ENCODE measurements at places on chromosomes 7 and 10.

- no peak for DNase-seq
Measured at GRCh38 chr10:4617589-4617988, 208.4 kb upstream of the AKR1E2 start.

DNA sequence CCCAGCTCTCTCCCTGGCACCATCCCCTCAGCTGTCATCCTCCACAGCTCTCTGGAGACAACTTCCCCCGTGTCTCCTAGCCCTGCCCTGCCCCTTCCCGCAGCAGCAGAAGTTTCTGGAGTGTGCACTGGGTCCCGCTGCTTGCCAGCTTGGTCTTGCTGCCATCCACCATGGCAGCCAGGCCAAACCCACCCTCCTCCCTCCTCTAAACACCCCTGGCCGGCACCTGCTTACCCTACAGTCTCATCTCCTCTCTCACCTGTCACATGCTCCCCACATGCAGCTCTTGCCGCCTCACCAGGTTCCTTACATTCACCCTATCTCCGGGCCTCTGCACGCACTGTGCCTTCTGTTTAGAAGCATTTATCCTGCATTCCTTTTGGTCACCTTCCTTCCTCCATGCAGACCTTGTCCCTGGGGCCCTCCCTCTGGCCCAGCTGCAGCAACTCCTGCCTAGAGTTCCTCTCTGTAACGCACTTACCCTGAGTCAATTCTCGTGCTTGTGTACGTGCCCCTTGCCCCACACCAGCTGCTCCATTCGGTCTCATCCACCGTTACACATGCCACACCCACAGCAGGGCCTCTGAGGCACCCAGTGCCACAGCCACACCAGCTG is 93.9 kb upstream of the RET start:
- DNase-seq: no peak

DNA sequence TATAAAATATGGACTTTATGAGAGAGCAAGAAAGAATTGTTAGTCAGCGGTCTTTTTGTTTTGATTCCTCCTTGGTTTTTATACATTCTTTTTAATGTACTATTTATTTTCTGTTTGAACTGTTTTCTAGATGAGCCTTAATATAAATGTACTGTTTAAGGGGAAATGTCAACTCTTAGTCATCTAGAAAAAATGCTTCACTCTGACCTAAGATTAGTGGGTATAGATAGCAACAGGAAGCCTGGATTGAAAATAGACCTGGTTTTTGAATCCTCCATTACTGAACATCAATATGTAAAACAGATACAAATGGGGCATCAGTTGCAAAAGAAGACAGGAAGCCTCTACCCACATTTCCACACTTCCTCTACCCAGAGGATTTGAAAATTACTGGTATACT is 87.8 kb downstream of the CHRM2 start:
- DNase-seq: no peak

DNA sequence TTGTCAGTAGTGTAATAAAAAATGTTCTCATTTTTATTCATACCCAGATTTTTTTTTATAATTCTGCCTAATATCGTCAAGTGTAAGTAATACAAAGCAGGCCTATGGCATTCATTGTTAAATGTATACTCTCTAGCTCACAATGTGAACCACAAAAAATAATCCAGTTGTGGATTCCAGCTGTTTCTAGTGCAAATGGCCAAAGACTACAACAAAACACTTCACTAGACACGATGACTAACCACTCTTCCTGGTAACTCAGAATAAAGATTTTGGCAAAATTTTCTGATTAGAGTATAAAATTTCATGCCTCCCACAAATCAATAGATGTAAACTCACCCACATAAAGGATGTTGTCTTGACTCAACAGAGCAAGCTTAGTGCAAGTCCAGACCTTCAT is 396.6 kb downstream of the DGKB start:
- DNase-seq: no peak

DNA sequence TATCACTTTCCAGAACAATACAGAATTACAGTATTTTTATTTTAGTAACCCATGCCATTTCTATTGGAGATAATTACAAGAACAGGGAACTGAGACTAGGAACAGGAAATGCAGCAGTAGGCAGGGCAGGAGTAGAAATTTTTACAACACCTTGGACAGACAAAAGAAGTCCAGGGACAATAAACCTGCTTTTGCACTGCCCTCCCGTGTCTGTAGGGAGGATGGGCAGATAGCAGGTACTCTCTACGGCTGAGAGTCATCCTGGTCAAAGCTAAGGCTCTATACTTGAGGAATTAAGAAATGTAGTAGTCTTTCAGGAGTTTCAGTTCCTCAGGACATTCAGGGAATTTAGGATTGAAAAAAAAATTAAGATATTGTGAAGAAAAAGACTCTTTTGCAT is 63.4 kb downstream of the VAX1 start:
- DNase-seq: no peak

- no peak for DNase-seq
Measured at GRCh38 chr7:2687338-2687869, 598 bp upstream of the AMZ1 start.

DNA sequence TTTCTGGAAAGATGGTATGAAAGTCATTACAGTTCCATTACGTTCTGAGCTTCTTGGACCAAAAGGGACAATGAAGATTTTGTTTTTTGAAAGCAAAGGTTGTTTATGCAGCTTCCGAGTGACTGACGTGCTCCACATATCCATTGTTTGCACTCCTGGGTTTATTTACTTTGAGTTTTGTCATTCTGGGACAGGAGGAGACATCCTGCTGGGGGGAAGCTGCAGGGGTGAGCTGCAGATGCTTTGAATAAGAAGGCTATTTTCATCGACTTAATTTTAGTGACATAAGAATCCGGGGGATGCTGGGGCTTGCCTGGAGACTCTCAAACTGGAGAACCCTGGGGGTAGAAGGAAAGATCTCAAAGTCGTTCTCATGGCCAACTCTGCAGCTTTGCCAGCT is 12.7 kb upstream of the SFMBT2 start:
- no peak for DNase-seq

DNA sequence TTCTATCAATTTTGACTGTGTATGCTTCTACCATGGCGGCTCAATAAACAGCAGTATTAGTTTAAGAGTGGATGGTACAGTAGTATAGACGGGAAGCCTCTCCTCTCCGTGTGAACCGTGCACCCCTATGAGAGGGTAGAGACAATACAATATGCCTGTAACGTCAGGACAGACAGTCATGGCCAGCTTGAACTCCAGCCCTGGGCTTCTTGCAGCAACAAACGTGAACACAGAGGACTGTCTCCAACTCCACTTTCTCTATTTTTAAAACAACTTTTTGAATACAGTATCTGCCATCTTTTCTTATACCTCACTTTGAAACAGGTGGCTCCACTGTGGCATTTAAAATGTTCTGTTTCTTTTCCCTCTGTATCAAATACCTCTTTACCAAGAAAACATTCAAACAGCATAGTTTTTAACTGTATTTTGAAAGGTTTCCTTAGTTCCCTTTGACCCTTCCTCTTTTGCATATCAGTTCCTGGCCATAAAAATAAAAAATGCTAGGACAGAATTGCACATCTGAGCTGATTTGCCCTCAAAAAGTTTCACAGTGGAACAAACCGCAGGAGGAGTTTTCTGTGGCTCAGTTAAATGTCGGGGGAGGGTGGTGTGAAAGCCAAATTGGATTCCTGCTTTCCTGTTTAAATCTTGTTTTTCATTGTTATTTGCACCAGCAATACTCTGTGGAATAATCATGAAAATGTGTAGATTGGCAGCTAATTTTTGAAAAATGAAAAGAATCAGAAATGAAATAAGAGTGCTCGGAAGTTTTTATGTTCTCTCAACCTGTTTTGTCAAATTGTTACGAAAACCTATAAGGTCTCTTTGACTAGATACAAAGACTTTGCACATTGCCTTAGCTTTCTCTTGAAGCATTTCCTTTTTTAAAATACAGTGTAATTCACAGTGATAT is 8.0 kb downstream of the IKZF1 start:
- DNase-seq: no peak

DNA sequence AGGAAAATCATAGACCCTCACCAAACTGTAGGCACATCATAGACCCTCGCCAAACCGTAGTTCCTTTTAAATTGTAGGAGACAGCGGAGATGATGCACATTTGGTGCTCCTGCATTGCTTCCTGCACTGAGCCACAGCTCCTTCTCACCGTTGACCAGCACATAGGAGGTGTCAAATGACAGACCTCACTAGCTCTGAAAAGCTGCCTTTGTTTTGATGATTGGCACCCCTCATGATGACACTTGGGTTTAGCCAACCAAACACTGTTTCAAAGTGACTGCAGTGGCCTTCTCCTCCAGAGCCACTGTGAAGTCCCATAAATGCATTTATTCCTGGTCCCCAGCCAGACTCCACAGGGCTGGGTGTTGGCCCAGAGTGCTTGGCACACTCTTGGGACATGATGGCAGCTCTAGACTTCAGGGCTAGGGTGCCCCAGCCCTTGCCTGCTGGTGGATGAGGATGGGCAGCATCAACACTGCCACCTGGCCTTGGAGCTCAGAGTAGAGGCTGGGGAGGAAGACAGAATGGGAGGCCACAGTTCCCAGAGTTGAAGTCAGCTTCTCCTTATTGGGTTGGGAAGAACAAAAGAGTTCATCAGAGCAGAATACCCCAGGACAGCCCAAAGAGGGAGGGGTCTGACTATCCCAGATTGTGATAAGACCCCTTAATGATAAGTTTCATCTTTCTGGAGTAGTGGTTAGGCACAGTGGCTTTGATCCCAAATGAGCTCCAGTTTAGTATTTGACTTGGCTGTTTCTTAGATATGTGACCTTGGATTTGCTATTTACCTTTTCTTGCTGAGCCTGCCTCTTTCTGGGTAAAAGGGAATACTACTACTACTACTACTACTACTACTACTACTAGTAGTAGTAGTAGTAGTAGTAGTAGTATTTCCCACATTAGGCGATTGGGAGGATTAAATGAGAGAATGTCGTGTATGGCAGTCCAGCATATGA is 75.3 kb downstream of the MTPN start:
- DNase-seq: no peak

DNA sequence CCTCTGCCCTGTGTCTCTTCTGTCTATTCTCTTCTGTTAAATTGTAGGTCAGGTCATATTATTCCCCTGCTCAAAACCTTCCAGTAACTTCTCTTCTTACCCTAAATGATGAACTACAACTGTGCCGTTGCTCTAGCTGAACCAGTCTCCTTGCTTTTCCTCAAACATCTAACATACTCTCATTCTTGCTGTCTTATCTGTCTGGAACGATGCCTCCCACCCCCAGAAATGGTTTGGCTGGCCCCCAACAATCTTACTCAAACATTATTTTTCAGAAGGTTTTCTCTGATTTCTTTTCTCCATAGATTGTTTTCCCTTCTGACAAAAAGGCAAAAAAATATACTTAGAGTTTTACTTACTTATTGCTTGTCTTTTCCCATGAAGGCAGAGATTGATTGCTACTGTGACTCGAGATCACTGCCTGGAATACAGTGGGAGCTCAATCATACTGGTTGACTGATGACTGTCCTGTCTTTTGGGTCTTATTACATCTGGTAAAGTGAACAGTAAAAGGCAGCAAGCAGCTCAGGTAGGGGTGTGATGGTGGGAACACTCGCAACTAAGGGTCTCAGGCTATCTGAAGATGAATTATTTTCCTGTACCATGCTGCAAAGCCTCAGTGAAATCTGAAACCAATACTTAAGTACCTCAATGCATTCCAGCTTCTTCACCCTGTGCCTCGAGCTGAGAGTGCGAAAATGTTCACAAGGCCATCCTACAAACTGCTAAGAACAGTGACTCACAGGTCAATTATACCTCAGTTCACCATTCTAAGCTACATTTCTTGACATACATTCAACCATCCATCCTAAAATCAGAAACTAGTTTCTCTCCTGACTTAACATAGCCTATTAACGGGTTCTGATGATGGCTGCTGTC is 67.6 kb downstream of the DNMBP start:
- no peak for DNase-seq

Measured in activated CD4-positive, alpha-beta T cell treated with anti-CD3 and anti-CD28 coated beads, Interleukin-2, amount 50 U/mL, for 4 hours (primary cell).